HAP-1 (cell line): ENCODE measurements at places on chromosomes 7 and 10.

DNA sequence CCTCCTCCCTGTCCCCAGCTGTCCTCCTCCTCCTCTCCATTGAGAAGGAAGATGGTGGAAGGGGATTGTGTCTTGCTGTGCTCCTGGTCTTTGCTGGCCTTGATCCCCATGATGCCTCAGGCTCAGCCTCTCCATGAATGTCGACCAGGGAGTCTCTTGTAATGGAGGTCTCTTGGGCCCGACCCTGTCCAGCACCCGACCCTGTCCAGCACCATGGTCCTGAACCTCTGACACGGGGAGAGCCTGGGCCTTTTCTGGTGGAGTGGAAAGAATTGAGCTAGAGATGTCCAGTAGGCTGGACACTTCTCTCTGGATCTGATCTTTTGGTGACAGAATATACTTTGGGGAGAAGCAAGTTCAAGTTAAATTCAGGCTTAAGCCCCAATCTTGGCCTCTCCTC is 42.3 kb upstream of the HMX3 start:
- DNase-seq, result no peak

DNA sequence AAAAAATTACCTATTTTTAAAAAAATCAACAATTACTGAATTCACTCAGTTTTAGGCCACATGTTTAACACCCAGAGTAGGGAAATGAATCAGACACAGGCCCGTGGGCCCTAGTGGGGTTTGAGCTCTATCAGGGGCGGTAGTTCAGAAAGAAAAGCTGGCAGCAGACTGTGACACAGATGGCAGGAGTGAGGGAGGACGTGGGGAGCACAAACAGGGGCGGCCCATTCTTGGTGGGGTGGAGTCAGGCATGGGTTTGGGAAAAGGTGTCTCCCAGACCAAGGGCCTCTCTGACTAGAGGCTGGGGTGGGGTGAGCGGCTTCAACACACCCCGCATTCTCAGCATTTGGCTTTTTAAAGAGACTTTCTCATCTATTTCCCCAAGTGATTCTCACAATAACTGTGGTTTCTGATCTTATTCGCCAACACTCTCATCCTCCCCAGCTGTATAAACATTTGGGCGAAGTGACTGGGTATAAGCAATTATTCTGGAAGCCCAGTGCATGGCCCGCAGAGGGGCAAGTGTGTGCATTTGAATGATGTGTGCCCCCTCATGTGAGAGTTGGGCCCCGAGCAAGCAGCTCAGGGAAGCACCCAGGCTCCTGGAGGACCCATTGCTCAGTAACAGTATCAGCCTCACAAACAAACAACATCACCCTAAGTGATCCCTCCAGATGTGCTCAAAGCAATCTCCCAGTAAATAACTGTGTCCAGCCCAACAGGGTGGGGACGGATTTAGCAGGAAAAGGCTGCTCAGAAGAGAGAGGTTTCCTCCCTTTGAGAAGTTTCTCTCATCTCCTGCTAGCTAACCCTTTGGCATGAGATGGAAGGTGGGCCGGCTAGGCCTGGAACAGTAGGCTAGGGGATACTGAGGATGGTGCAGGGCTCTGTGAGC is 437.6 kb upstream of the ZMIZ1 start:
- no peak for DNase-seq

DNA sequence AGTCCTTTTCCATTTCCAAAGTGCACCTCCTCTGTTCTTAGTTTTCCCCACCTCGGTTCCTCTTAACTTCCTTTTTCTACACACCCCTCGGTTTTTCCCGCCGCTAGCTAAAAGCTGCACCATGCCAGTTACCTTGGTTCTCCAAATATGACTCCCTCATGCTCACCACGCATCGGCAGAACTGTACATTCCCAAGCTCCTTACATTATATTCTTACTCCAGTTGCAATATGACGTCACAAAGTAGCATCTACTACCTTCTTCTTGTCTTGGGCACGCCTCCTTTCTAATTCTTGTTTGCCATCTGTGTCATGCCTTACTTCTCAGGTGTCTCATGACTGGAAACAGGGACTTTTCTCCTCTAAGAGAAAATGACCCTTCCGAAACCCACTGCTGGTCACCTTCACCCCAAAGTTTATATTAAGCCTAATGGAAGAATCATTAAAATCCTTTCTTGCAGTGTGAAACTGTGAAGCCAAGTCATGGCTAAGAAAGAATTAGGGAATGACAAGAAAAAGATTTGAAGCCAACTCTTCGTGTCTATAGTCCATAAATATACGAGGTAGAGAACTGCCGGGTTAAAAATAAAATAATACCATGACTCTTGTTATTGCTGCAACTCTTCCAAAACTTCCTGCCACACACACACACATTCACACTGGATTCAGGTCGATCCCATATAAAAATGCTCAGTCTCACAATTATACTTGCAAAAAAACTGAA is 1.7 kb downstream of the ESYT2 start:
- DNase-seq, result peak; percentile 34

- no peak for DNase-seq
Measured at GRCh38 chr10:4652111-4653010, 173.6 kb upstream of the AKR1E2 start.

GRCh38 chr10:132806110-132806509 is 20.2 kb upstream of the NKX6-2 start:
- DNase-seq, result no peak

- DNase-seq, result no peak
Measured at GRCh38 chr10:128009372-128010126, 102.6 kb downstream of the PTPRE start.

GRCh38 chr10:130215151-130215930 is 79.2 kb downstream of the GLRX3 start:
- no peak for DNase-seq

- peak; percentile 48 for DNase-seq
Measured at GRCh38 chr10:7410301-7410861, 453 bp downstream of the SFMBT2 start.

DNA sequence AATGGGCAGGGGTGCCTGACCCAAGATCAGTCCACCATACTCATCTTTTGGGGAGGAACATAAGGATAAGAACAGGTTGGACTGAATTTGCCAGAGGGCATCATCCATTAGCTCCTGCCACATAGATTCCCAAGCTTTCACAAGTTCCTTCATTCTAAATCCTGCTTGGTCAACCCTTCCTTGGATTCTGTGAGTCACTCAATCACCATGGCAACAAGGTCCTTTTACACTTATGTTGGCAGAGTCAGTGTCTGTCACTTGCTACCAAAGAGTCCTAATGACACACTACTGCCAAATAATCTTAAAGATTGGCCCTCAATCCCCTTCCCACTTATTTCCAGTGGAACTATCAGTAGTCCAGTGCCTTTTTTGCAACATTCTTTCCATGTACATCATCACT is 5.0 kb upstream of the LGI1 start:
- no peak for DNase-seq

GRCh38 chr7:17599733-17600339 is 301.4 kb downstream of the AHR start:
- no peak for DNase-seq

- DNase-seq, result no peak
Measured at GRCh38 chr7:101550641-101551541, 78.2 kb downstream of the MYL10 start.

DNA sequence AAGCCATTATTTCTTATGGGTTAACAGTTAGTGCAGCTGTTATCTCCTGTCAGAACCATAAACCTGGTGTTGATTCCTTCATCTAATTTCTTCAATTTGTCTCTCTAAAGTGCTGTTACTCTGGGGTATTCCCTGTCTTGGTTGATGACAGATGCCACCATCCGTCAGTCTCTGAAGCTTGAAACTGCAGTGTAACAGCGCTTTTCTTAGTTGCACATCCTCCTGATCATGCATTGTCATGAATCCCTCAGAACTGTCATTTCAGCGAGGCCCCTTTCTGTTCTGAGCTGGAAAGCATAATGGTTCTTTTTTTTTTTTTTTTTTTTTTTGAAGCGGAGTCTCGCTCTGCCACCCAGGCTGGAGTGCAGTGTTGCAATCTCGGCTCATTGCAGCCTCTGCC is 193.9 kb downstream of the SDK1 start:
- DNase-seq, result no peak

GRCh38 chr7:71731740-71732139 is 599.8 kb downstream of the GALNT17 start:
- no peak for DNase-seq

- no peak for DNase-seq
Measured at GRCh38 chr7:68038621-68039314, 1042.1 kb downstream of the TYW1 start.

GRCh38 chr7:48139459-48139858 is 31.8 kb upstream of the ABCA13 start:
- no peak for DNase-seq

GRCh38 chr7:4345004-4345403 is 337.1 kb upstream of the FOXK1 start:
- DNase-seq, result no peak

GRCh38 chr7:4700577-4701235 is 18.6 kb downstream of the FOXK1 start:
- no peak for DNase-seq

DNA sequence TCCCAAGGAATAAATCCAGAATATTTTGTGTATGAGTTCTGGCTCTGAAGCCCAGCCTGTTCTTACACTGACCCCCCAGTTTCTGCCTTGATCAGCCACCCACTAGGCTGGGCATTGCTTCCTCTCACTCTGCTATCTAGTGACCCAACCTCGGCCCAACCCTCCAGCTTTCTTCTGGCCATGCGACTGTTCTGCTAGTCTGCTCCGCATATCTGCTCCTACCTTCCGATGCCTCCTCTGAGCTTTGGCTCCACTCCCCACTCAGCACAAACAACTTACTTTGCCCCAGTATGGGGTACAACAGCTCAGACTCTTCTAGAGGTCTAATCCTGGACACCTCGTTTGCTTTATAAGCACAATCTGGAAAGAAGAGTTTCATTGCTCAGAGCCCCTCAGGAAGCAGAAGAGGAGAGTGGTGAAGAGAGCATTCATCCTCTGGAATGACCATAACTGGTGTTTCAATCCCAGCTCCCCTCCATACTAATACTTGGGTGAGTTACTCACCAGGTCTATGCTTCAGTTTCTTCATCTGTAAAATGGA is 99.6 kb downstream of the NPSR1 start:
- no peak for DNase-seq

- no peak for DNase-seq
Measured at GRCh38 chr10:106925191-106925590, 239.3 kb downstream of the SORCS1 start.

- peak; percentile 54 for DNase-seq
Measured at GRCh38 chr10:87656431-87657072, 3.1 kb upstream of the PAPSS2 start.

DNA sequence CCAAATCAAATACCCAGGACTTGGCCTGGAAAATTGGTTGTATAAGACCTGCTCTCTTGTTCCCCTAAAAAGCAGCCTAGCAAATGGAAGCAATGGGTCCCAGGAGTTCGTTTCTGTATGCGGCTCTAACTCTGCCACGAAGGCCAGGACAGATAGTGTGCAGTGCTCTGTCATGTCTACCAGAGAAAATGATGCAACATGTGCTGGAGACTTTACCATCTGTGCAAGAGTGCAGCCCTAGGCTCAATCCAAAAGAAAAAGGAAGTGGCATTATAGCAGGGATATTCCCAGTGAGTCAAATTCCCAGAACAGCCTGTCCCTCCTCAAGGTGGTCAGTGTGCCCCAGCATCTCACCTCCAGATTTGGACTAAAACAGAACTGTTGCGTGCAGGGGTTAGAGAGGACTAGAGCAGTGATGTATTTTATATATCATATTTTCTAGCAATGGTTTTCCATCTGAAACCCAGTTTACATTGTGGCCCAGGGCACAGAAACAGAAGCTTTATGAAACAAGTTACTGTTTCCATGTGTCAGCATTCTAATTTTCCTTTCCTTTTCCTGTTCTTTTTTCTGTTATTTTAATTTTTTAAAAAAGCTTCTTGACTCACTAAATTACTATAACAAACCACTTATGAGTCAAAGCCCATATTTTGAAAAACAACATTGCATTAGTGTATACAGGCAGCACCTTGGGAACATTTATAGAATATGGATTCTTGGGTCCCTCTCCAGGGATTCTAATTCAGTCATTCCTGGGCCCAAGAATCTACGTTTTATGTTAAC is 311.2 kb downstream of the RNLS start:
- DNase-seq, result no peak

DNA sequence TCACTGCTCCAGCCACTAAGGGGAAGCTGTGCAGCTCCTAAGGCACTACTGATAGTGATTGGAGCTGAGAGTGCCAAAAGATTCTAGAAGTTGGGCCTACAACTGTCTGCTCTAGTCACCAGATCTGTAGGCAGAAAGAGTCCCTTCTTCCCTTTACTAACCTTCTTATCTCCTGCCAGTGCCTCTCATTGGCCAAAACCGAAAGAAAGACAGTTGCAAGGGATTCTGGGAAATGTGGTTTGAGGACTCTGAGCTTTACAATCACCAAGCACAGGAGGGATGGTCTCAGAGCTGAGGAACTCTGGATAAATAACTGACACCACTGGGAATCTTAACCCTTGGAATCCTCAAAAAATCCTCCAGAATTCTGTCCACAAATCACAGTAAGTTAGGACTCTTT is 615.8 kb downstream of the CCSER2 start:
- DNase-seq, result no peak

DNA sequence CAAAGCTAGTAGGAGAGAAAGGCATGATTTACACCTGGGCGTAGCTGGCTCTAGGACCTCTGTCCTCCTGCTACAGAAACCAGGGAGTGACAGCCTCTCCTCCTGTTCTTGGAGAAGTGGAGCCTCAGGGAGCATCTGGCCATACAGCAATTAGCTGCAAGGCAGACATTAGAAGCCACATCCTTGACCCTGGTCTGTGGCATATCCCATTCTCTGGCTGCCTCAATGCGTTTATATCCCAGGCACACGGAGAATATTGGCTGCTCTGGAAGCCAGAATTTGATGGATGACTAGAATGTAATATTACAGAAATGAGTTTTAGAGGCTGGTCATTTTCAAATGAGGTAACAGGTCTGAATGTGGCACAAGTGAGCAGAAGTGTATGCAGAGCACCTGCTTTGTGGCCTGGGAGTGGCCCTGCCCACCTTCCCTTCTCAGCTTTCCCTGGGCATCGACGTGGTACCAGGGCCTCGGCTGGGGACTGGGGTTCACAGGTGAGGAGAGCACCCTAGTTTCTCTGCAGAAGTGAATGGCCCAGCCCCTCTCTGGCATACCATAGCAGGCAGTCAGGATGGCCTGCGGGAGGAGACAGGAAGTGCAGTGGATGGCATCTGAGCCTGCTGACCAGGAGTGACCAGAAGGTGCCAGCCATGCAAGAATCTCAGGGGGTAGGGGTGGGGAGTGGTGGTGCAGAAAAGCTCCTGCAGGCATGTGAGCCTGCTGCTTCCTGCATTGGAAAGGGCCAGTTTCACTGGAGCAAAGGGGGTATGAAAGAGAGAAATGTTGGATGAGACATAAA is 367.2 kb upstream of the ZNF32 start:
- DNase-seq, result no peak

- no peak for DNase-seq
Measured at GRCh38 chr10:20990604-20991003, 93.5 kb upstream of the NEBL start.

- no peak for DNase-seq
Measured at GRCh38 chr10:31140716-31141115, 109.1 kb upstream of the ZNF438 start.

GRCh38 chr10:48659790-48660189 is 24.9 kb upstream of the WDFY4 start:
- DNase-seq, result peak; percentile 8
